ENCODE measurements at places on chromosomes 4 and X. TPM values are rescaled to one million over a fixed set of nuclear protein-coding genes. Genes with fewer than 3 reads are reported as not detected.

Gene MAGEA8
- not detected for total RNA-seq

Gene MMRN1
- total RNA-seq, result 28.7 TPM

Gene CENPVL2
- total RNA-seq, result not detected

Gene NXF2B
- total RNA-seq, result not detected

Gene SYTL5
- not detected for total RNA-seq

Gene CPE
- 10.2 TPM for total RNA-seq

Gene VCX2
- total RNA-seq, result not detected

Gene GATA1
- not detected for total RNA-seq

Gene FREM3
- total RNA-seq, result not detected
